Anterior cingulate cortex (tissue), 58 donors: ENCODE measurements at places on chromosomes 2 and 18.

- DNase-seq, result no peak
Measured at GRCh38 chr2:27839022-27839618, 51.1 kb downstream of the RBKS start.

GRCh38 chr18:67385455-67385854 is 131.1 kb downstream of the DSEL start:
- no peak for DNase-seq

DNA sequence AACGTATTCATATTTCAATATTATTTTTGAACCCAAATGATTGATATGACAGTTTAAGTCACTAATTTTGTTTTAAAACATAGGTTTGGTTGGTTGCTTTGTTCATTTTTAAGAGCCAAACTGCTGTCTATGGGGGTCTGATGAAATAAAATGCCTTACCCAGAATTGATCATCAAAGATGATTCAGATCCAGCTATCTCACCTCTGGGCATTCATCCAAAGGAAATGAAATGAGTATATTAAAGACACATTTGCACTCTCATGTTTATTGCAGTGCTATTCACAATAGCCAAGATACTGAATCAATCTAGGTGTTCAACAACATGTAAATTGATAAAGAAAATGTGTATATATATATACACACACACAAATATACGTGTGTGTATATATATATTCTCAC is 326.9 kb upstream of the GULP1 start:
- no peak for DNase-seq

DNA sequence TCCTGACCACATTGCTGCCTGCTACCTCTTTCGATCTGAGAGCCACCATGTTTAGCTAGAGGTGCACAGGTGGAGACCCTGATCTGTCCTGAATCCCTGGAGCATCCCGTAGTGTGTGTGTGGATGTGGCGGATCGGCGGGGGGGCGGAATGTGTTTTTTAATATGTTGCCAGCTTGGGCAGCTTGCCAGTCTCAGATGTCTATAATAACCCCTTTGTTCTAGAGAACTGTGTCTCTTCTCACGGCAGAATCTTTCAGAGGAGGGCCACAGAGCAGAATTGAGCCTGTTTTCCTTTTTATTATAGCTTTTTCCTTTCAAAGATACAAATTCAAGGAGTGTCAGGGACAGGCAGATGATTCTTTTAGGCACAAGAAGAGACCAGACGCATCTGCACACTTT is 934.1 kb upstream of the KLHL29 start:
- peak; percentile 2 for DNase-seq
